Lung (tissue), 17 donors: ENCODE measurements at places on chromosomes 4 and X.

DNA sequence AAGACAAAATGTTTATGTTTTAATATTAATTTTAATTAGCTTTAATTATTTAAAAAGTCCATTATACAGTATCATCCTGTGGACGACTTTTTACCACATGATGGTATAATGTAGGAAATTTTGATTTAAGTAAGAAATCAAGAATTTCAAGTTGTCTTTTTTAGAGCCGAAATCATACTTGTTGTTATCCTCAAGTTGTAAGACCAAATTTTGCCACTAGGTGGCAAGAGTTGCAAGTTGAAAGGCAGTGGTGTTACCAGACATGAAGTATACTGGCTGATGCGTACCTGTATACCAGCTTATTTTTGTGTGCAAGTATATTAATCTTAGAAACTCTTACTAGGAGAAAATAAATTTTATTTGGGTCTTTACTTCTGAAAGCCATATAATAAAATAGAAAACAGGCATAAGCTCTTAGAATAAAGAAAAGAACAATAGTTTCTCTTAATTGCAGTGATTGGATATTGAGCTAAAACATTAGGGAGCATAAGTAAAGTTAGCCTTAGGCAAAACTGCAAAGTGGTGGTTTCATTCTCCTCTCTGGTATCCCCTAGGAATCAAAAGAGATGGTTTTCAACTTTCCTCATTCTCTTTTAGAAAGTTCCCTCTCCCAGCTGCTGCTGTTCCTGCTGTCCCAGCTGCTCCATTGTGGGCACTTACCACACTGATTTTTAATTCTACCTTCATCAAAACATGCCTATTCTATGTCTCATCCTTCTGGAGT lies 118.0 kb upstream of the WDFY3 start:
- peak; percentile 65 for DNase-seq

- no peak for DNase-seq
These were observed 18.0 kb downstream of the GC start for GRCh38 chr4:71765821-71766383.

DNA sequence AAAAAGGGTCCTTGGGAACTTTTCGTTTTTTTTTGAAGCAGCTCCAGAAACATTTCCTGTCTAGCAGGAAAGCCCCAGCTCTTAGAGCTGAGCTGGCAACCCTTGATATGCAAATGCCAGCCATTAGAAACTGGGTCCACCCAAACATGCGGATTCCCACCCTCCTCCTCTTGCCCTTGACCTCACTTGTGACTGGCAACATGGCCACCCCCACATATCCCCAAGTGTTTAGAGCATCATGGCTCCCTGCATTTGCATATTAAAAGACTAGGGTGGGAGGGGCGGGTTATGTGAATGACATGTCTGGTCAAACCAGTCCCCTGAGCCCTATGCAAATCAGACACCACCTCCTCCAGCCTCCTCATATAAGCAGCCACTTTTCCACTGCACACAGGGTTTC lies 671.1 kb downstream of the FAT4 start:
- no peak for DNase-seq

DNA sequence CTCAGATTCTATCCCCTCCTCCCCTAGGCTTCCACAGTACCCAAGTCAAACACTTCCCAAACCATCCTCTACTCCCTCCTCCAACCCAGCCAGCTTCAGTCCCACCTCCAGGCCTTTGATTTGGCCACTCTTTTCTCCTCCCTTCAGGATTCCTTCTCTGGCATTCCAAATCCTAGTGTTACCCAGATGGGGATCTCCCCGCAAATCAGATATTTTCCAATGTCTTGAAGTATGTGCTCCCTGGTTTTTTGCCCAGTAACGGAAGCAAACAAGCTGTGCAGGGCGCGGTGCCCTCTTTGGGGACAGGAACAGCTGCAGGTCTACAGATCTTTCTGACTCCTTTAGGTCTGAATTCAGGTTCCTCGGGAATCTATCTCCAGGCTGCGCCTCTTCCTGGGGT lies 2.2 kb upstream of the SYN1 start:
- DNase-seq, result no peak

- no peak for DNase-seq
These were observed 28.4 kb upstream of the COX7B2 start for GRCh38 chr4:46937493-46937892.

- DNase-seq, result no peak
These were observed 35.3 kb downstream of the CCKAR start for GRCh38 chr4:26454961-26455360.

DNA sequence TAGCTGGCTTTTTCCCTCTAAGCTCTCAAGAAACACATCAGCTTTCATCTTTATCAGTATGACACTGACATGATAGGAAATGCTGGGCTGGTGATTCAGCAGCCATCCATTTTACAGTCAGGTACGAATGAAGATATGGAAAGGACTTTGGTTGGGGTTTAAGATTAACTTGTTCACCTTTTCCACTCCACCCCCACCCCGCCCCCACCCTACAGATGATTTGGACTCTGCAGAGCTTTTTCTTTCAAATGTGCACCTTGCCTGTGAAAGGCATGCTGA lies 132.6 kb downstream of the AKAP4 start:
- DNase-seq, result no peak
